Pancreas (tissue), 10 donors: ENCODE measurements at places on chromosomes 5 and 9.

DNA sequence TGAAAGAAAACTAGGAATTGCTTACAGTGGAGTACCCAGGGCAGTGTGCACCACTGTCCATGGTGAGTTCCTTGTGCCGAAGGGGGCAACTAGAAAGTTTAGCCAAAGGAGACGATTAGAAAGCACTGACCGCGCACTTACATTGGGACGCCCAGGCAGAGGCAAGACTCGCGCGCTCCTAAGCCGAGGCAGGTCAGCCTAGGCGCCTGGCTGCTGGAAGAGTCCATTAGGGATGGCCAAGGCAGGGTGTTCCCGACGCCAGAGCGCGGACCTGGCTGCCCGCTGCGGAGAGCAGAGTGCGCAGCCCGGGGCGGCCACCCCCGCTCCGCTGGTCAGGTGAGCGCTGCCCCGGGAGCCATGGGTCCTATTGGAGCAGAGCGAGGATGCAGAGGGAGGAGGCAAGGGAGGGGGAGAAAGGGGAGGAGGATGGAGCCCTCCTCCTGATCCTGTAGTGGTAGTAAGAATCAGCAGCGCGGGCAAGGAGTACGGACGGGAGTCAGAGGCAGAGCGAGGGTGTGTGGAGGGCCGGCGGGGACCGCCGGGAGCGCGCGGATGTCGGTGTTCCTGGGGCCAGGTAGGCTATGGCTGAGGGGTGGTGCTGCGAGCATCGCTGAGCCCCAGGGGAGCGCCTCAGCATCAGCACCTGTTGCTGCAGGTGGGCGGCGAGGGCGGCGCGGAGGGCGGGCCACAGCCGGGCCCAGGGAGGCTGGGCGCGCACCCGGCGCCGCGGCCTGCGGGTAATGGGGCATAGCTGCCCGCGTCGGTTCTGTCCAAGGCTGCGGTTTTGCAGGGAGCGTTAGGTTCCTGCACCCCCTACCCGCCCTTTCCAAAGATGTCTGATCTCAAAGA, at the start of gene ADGRV1:
TSS of gene ADGRV1 (plus strand) at position 454 of the 849 bp plus-strand sequence. CDS start at position 553, 99 bp downstream.
- DNase-seq = peak; percentile 96

- no peak for DNase-seq
These were observed 155.6 kb upstream of the PANK3 start for GRCh38 chr5:168734620-168735300.

DNA sequence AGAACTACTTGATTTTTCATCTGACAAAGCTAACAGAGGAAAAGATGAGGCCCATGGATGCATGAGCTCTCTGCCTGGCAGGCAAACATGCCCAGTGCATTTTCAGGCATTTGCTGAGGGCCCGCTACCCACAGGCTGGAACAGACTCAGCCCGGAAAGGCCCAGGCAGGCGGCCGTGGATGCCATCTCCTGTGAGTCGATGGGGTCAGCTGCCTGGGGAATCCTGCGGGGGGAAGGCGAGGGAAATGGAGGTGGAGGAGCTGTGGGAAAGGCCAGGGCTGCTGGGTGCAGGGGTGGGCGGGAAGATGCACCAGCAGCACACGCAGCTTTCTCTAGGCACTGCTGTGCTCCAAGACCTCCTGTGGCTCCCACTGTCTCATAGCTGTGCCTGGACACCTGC, 13.7 kb downstream of the SLC9A3 start:
- peak; percentile 32 for DNase-seq

GRCh38 chr5:15440434-15440833, 59.5 kb upstream of the FBXL7 start:
- DNase-seq = no peak

DNA sequence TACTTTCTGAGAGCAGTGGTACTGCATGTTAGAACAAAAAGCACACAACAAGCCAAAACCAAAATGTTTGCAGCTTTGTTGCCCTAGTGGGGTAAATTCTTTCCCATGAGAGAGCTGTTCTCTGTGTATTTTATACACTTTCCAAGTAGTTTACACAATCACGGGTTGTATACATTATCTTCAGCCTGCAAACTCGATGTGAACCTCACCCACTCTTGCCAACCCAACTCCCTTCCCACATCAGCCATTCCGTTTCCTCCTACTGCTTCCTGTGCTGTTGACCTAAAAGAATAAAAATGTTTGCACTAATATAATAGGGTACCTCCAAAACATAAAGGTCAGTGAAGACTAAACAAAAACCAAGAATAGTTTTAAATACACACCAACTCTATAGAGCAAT, 47.0 kb downstream of the IQGAP2 start:
- no peak for DNase-seq

- DNase-seq = no peak
These were observed 478.3 kb downstream of the DMRT2 start for GRCh38 chr9:1528456-1528855.

GRCh38 chr5:83522446-83522845, 50.9 kb downstream of the VCAN start:
- no peak for DNase-seq

DNA sequence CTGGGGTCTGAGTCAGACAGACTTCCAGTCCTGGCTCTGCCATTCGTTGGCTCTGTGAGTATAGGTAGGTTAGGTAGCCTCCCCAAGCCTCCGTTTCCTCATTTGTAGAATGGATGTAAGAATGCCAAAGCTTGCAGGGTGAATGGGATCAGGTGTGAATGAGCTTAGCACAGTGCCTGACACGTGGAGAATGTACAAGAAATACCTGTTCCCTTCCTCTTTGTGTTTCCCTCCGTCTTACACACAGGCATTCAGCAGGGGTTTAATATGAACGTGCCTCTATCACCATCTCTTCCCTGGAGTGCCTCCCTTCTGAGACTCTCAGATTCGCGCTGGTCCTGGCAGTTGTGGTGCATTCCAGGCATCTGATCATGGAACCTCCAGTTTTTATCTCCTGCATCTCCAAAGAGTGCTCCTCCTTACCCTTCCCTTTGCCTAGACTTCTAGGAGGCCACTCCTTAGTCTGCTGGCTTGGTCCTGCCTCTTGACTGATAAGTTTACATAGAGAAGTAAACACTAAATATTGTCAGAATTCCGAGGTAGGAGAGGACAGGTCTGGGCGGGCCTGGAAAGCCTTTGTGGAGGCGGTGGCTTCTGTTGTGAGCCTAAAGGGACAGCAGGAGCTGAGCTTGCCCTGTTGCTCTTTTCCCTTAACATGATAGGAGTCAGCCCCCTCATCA, 199.4 kb downstream of the AOPEP start:
- no peak for DNase-seq

DNA sequence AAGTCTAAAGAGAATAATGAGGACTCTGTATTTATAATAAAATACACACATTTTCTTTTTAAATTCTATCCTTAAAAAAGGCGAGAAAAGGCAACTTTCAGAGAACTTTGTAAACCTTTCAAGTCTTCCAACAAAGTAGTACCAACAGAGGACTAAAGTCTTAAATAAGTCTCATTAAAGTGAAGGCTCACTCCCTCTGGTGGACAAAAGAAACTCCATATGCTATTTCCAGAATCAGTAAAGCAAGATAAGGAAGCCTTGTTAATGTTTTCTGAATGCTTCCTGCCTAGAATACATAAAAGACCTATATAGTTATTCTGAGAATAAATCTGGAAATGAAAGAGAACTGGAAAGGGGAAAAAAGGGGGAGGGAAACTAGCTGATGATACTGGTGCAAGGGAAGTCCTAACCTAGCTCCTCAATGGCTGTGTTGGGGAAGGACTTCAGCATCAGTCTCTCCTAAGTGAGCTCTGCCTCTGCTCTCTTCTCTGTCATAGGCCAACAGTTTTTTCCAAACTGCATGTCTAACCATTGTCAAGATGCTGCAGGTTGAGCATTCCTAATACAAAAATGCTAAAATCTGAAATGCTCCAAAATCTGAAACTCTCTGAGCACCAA, 7.2 kb downstream of the HMGCS1 start:
- DNase-seq = no peak

DNA sequence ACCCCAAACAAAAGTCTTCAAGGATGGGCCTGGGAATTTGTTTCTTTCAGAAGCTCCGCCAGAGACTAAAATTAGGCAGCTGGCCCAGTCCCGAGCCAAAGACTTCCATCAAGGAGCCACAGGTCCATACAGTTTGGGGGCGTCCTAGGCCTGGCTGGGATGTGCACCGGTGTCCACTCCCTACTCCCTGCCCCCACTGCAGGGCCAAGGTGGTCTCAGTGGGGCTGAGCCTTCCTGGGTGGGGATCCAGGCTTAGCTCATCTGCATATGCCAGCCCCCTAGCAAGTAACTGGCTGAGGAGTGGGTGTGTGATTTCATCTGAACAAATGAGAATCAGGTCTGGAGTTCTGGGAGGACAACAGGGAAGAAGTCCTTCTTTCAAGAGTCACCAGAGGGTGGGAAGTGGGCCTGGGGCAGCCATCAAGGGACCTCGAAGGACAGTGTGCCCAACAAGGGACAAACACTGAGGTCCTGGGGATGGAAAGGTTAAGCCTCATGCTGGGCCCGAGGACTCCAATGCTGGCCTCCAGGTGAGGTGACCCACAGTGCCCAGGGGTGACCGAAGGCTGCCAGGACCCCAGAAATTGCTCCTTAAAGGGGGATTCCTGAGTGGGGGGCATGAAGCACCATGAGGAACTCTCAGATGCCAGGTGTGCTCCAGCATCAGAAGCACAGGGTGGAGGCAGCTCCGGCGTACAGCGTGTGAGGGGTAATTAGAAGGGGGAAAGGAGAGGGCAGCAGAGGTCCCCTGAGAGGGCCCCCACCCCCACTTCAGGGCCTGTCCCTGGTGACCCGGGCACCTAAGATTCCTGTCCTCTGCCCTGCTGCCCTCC, 91.3 kb downstream of the ZNF354C start:
- no peak for DNase-seq

DNA sequence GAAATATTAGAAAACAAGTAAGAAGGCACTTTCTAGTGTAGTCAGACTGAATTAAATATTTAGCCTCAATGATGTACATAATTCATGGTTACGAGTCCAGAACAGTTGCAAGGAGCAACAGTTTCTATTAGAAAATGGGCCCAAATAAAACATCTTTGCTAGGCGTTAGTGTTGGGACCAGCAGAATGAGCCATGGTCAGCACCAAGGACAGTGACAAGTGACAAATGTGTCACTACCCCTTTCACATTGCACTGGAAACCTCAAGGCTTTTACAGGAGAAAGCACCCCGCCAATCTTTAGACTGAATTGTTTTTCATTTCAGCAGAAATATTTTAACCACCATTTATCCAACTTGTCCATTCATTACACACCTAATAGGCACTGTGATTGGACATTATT, 301.3 kb upstream of the ADCY2 start:
- no peak for DNase-seq

DNA sequence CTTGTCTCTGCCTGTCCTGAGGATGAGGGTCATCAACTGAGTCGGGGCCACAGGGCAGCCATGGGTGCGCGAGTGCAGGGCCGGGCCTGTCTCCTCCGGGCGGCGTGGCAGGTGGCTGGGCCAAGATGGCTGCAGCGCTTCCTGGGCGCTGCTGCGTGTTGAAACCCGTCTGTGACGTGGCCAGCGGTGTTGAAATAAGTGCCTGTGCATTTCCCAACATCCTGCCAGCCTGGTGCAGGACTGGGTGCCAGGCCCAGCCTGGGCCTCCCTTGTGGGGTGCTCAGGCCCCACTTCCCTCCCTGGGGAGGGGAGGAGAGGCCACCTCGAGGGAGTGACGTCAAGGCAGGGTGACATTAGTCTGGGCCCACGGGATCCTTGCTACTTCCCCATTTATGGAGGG, 45.5 kb downstream of the RXRA start:
- DNase-seq = no peak

- no peak for DNase-seq
These were observed 499 bp upstream of the FCHSD1 start for GRCh38 chr5:141651728-141652105.

DNA sequence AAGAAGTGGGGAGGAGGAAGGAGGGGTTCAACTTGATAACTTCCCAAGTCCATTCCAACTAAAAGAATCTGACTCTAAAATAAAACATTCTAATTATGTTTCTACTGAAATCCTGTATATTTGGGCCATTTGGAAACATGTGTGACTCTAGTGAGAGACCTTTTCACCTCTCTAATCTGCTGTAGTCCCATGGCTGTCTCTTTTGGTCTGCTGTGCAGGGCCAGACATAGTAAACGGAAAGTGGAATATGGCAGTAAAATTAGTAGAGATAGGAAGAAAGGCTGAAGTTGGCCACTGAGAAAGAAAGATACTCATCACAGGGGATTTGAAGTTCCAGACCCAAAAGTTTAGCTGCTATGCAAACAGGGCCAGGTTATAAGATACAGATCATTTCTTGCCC, 15.9 kb downstream of the RFX3 start:
- no peak for DNase-seq

DNA sequence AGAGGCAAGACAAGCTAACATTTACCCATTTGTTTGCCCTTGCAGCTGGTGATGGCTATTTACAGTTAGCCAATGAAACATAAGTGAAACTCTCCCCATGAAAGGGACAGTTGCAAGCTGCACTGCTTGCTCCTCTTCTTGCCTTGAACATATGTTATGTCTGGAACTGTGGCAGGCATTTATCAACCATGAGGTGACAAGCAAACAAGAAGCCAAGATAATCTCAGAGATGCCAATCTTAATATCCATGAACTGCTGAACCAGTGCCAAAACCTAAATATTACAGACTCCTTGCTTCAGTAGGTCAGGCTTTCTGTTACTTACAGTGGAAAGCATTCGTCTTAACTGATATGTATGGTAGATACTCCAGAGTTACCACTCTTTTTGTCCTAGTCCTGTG, 133.4 kb downstream of the ACTBL2 start:
- no peak for DNase-seq

GRCh38 chr5:107812570-107813141, 141.9 kb upstream of the EFNA5 start:
- no peak for DNase-seq

GRCh38 chr5:74310386-74310785, 330.1 kb downstream of the ENC1 start:
- DNase-seq = no peak

DNA sequence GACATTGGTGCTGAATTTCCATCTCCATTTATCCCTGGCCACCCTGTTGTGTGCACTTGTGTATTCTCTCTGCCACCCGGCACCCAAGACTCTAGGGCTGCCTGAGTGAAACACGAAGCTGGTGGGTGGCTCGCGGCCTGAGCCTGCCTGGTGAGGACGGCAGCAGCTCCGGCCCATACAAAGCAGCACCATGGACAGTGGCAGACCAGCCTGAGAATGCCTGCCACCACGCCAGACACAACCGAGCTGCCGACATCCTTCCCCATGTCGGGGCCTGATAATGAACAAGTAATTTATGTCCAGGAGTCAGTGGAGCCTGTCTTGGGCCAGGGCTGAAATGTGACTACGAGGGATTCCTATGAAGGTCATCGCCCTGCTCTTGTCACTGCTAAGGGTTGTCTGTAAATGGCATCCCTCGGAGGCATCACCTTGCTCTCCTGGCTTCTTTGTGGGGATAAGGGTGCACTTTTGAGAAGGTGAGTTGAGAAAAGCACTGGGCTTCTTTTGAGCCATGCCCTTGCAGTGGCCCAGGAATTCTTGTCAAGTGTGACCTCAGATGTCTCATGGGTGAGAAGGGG, 175.7 kb downstream of the MELK start:
- peak; percentile 21 for DNase-seq

GRCh38 chr5:96037128-96037527, 75.5 kb upstream of the ELL2 start:
- DNase-seq = no peak

GRCh38 chr5:134184155-134185135, 7.7 kb upstream of the SKP1 start:
- peak; percentile 77 for DNase-seq
